Eye (tissue), 1 donor: ENCODE measurements at places on chromosomes 1 and 21.

DNA sequence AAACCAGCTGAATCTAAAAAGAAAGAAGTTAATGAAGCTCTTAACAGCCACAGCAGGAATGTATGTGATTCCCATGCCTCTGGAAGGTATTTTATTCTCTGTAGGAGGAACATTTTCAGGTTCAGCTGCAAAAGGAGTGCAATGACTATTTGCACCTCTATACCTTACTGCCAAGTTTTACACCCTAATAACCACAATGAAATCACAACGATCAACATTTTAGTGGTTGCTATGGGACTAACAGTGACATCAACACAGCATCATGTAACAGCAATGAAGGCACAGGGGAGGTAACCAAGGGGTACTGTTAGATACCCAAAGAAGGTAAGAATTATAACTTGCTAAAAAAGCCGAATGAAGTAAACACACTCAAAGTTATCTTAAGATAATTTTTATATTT, 116.3 kb upstream of the HP1BP3 start:
- DNase-seq, result no peak

DNA sequence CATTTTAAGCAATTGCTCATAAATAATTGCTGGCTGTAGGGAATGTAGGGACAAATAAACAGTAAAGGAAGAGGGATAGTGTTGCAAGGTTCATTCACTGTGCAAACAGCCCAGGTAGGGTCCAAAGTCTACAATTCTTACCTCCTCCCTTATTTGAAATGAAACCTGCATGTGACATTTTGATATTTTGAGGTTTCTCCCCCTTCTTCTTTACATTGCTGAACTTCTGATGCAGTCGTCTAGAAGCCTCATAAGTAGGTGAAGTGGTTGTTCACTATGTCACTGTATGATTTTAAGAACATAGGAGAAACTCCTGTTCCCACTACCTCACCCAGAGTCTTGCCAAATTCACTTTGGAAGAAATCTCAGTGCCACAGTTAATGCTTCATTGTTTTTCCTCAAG, 16.1 kb downstream of the F5 start:
- no peak for DNase-seq

GRCh38 chr21:29486306-29486807, 187.6 kb downstream of the BACH1 start:
- DNase-seq, result no peak

DNA sequence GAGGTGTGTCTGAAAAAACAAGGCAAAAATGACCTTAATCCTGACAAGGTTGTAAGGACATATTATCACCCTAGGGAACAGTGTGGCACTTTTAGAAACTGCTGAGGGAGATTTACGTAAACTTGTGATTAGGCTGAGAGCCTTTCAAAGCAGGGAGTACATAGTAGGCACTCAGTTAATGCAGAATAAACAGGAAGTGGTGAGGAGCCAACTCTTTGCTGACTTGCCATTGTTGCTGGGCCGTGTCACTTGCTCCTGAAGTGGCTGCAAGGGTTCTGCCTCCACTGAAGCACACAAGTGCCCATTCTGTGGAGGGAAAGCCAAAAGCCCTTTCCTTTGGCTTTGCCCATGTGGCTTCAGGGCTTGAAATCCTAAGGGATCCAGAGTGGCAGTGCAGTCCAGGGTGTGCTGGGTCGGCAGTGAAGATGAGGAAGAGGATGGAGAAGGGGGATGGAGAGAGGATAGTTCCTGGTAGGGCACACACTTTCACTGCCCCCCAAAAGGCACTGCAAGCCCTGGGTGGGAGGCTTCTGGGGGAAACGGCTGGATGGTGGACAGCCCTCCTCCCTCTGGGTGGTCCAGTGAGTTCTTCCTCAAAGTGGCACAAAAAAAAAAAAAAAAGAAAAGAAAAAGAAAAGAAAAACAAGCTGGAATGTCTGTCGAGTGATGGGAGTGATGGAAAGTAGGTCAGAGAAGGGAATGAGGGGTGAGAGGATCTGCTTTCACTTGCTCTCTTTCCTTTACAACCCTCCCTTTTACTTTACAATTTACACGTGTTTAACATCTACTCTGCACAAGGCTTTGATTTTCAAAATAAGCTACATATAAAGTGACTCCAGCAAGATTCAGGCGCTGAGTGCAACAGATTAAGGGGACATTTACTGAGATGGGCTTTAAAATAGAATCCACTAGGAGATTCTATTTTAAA, 13.7 kb upstream of the RHEX start:
- peak; percentile 50 for DNase-seq

- DNase-seq, result no peak
Observed at GRCh38 chr1:92848201-92848600, 16.4 kb downstream of the RPL5 start.

DNA sequence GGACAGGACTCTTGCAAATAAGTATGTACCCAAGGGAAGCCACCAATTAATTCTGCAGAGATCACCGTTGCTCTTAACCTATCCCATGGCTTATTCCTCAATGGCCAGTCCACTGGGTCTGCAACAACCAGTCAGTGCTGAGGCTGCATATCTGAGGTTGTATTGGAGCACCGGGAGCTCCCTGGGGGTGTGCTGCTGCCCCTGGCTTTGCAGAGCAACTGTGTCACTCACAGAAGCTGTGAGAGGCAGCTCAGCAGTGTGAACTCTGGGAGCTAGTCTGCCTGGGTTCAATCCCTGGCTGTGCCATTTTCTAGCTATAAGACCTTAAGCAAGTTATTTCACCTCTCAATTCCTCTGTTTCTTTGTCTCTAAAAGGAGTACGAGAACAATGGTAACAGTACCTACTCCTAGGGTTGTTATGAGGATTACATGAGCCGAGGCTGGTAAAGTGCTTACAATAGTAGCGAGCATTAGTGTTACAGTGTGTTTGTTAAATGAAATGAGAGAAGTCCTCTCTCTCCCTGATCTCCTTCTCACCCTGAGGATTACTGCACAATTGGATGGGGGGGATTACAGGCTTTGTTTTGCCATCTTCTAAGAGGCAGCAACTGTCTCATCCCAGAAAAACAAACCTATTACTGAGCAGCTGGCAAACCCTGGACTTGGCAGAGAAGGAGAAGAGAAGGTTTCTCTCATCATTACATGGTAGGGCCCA, 3.6 kb downstream of the RXRG start:
- DNase-seq, result no peak

- DNase-seq, result no peak
Observed at GRCh38 chr1:17472814-17473213, 33.3 kb upstream of the RCC2 start.

GRCh38 chr1:109637446-109637845, 17.8 kb downstream of the AMPD2 start:
- no peak for DNase-seq

DNA sequence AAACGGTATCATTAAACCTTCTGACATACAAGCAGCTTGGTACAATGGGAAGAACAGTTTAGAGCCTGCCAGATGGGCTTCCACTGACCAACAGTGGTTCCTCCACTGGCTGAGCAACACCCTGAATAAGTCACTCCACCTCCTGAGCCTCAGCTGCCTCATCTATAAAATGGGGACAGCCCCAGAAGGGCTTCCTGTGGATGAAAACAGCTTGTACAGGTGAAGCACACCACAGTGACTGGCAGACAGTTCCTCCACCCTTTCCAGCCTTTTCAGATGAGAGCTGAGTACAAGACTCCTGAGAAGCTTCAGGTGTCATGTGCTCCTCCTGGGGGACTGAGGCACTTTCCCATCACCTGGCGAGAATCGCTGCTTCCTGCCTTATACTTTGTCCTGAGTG, 2.1 kb downstream of the CAPZB start:
- no peak for DNase-seq

DNA sequence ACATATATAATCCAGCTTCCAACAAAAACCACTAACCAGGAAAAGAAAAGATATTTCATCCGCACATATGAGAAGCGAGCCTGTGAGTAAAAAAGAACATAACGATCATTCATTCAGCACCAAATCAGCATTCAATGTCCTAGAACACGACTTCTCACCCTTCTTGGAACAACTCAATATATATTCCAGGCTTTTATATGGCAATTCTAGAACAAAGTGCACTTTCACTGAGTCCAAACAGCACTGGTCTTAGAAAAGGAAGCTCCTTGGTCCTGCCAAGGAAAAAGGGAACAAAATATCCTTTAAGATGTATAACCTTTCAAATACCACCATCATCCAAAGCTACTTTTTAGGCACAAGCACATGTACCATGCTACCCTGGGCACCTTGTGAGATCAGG, 44.5 kb downstream of the RPL5 start:
- no peak for DNase-seq

DNA sequence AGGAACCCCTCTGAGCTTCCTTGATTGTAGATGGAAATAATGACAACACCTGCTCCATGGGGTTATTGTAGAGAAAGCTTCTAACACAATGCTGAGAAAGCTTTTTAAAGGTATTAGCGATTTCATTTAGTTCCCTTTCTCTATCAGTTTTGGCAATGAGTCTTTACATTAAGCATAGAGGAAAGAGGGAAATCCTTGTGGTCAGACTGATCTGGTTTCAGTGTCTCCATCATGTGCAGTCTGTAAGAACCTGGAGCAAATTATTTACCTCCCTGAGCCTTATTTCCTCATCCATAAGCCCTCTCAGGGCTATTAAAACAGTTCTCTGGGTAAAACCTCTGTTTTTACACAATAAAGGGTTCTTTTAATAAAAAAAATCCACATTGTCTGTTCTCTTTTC, 87.5 kb downstream of the FGGY start:
- no peak for DNase-seq

DNA sequence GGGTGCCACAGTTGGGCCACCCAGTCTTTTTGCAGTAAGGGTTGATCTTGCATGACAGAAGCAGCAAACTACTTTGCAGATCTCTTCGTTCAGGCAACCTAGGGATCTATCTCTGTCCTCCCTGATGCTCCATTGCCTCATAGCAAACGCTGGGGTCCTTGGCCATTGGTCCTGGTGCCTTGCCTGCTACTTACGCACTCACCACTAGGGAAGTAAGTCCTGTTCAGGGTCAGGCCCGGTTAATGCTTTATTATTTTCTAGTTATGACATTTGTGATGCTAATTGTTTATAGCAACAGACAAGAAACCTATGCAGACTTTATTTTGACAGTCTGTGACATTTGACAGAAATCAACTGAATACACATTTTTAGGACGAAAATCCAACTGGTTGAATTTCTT, 326.5 kb upstream of the FMN2 start:
- DNase-seq, result no peak

GRCh38 chr1:193486671-193487229, 300.3 kb upstream of the B3GALT2 start:
- no peak for DNase-seq

GRCh38 chr1:183841950-183842794, 37.3 kb downstream of the RGL1 start:
- peak; percentile 82 for DNase-seq

DNA sequence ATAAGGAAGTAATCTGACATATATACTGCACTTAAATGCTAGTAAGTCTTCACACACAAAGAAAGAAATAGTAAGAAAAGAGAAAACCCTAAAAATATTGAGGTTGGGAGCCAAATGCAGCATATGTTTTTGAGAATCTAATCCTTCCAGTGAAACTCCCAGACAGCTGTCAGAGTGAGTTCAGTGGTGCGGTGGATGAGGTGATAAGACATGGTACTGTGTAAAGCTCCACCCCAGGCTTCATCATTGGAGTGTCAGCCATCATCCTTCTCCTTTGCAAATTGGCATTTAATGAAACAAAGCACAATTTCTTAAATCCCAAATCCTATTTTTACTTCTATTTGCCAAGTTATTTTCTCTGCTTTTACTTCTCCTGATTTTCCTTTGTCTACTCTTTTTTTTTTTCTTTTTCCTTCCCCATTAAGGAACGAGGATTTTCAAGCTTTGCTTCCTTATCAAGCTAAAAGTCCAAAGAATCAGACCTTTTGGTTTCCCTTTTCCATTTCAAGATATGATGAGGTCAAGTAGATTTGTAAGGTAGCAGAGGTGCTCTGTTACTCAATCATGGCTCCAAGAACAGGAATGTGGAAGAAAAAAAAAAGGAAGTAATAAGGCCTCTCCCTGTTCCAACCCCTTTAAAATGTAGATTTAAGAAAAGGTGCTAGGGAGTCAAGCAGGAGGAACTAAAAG, 343.3 kb downstream of the SETD4 start:
- peak; percentile 32 for DNase-seq

DNA sequence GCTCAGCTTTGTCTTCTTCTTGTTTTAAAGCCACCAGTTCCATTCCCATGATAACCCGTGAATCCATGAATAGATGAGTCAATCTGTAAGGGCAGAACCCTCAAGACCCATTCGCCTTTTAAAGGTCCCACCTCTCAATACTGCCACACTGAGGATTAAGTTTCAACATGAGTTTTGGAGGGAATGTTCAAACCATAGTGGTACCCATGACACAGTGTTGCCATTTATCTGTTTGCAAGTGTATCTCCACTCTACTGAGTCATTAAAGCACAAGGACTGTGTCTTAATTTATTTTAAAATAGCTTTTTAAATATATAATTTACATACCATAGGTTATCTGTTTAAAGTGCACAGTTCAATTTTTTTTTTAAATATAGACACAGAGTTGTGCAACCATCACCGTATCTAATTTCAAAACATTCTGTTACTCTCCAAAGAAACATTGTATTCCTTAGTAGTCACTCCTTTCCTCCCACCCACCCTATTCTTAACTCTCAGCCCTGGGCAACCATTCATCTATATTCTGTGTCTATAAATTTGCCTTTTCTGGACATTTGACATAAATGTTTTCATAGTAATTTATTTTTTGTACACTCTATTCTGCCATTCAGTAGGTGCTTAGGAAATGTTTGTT, 4.8 kb upstream of the IL24 start:
- DNase-seq, result no peak

DNA sequence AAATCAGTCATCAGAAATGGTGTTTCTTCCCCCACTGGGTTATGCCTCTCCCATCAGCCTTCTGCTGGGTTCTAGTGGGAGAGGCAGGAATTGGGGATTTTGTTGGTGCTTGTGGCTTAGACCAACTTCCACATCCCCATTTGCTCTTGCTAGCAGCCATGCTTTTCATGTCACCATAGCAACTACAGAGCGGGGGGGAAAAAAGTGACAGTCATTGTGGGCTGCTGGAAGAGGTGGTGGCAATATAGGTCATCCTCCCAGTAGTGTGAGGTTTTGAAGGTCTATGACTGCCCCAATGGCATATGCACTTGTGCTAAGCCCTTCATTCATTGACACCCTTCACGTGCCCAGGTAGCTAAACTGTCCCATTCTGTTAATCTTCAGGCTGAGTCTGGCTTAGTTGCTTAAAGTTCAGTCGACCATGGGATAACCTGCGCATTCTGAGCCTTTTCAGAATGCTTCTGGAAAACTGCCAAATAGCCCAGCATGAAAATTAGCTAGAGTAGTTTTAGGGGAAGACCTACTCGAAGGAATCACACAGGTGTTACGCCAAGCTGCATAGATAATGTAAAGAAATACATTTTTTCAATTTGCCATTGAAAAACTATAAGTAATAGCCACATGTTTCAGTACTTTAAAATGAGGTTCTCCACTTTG, 53.7 kb upstream of the ZNF326 start:
- DNase-seq, result peak; percentile 35

DNA sequence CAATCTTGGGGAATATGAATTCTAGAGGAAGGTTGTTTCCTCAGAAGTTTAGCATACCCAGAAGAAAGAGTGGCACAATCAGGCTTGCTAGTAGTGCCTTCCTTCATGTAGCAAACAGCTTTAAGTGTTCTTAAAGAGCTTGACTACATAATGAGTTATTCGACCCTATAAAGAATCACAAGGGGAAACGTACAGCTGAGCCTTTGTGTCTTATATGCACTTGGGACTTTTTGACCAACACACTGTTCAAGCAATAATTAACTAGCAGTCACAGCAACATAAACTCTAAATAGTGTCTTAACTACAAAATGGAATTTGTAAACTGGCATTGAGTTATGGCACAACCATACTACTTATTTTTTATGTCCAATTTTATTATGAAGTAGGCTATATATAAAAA, 86.1 kb downstream of the TTLL7 start:
- no peak for DNase-seq
